ENCODE measurements at places on chromosomes 2 and 18. TPM values are rescaled to one million over a fixed set of nuclear protein-coding genes. Genes with fewer than 3 reads are reported as not detected.

DNA sequence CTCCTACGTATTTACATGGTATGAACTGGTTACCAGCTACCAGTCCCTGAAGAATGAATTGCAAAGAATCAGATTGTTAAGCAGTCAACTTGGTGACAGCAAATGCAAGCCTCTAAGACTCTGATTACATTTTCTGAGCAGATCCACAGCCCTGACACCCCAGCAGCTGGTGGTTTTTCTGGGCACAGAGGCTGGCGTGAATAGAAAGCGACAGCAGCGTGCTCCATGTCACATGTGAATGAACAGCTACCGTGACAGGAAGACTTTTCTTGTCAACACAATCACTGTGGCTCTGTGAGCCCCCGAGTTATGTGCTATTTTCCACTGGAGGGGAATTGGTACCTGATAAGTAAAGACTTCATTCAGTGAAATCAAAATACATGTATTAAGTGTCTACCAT, 93.2 kb upstream of the CBLN2 start:
- no peaks in the 10 kb centered on the region for H3K27me3 ChIP-seq
- no peaks in the 10 kb centered on the region for H3K4me1 ChIP-seq
- H3K27ac ChIP-seq, result no peak overlapping the region
- DNase-seq, result no peak
- no peak overlapping the region for H3K4me3 ChIP-seq

DNA sequence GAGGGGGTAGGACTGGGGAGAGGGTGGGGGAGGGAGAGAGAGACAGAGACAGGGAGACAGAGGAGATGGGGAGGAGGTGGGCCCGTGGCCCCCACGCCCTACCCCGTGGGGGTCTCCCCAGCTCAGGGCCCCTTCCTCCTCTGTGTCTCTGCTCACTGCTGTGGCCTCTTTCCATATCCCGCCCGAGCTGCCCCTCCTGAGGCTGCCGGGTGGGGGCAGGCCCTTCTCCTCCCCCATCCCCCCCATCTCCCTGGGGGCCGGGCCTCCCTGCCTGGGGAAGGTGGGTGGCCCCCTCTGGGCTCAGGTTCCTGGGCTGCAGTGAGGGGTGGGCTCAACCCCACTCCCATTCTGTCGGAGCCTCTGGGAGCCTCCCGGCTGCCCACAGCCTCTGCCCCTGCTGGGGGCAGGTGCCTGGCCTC, 332 bp upstream of the PDCD1 start:
- H3K36me3 ChIP-seq, result peaks cover 3% of the 10 kb centered on the region
- peaks cover 29% of the 10 kb centered on the region for H3K4me1 ChIP-seq
- peak overlapping the region; percentile 73 for H3K4me3 ChIP-seq
- peaks cover 9% of the 10 kb centered on the region for H3K27me3 ChIP-seq

DNA sequence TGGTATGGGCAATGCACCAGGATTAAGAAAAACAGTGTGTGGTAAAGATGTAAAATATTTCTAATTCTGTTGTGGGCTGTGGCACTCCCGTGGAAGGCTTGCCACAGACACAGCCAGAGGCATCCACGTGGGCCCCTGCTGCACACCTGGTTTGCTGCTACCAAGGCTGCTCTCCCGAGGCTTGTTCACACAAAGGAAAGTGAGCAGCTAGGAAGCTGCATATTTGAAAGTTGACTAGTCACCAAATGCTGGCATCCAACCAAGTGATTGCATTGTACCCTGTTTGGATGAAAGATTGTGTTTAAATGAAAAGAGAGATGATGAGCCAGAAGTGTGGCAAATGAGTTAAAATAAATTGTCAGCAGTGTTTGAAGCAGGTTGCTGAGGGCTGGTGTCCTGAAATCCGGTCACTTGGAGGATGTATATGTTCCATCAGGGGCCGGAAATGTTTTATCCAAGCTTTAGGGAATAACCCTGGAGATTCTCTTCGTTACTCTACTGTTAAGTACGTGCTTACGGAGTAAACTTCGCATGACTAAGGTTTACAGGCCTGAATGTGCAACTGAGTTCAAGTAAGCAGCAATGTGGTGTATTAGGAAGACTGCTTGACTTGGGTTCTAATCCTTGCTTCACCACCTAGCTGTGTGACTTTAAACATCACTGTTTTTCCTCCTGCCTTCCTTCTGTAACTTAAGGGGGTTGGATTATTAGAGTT, 86.1 kb downstream of the MSH2 start:
- no peak overlapping the region for H3K4me3 ChIP-seq
- peaks cover 16% of the 10 kb centered on the region for H3K4me1 ChIP-seq
- no peaks in the 10 kb centered on the region for H3K27me3 ChIP-seq
- peaks cover 25% of the 10 kb centered on the region for H3K36me3 ChIP-seq
- no peak for DNase-seq

DNA sequence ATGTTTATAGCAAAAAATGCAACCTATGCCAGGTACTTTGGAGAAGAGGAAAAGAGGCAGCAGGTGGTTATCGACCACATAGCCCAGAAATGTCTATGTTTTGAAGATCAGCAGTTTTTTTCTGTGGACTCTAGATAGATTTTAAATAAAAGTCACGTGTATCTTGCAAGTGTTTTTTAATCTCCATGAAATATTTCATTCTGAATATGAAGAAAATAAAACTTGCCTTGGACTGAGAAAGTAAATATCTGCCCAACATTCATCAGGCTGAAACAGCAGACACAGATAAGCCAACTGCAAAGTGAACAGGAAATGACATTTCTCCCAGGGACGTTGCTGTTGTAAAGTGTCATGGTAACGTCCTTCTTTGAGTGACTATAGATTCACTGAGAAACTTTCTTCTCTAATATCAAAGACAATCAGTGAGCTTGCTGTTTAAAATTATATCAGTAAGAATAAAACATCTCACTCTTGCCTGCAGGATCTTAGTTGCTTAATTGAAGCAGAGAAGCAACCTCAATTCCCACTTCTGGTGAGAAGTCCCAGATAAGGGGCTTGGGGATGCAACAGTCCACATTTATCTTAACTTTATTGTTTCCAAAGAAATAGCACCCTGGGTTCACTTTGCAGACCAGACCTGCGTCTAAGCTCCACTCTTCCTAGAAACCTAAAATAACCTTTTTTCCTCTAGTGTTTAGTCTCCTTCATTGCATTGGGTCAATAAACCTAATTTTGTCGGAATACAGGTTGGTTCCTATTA, 6.3 kb downstream of the MYOM1 start:
- peak overlapping the region; percentile 19 for H3K4me3 ChIP-seq
- peaks cover 3% of the 10 kb centered on the region for H3K27me3 ChIP-seq
- peaks cover 7% of the 10 kb centered on the region for H3K4me1 ChIP-seq
- H3K36me3 ChIP-seq, result no peaks in the 10 kb centered on the region
- DNase-seq, result no peak

DNA sequence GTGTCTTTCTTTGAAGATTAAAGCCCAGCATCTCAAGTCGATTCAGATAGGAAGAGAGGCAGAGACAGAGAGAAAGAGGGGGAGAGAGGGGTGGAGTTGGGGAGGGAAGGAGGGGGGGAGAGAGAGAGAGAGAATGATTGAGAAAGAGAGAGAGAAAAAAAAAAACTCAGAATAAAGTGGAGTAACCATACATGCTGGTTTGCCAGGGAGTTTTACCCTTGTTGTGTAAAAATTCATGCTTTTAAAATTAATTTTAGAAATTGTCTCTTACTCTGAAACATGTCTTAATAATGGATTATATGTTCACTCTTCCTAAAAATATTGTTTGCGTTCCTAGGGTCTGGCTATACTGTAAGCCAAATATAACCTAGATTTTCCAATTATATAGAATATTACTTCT, 908.5 kb downstream of the DSC3 start:
- no peak overlapping the region for H3K4me3 ChIP-seq
- DNase-seq, result no peak
- no peaks in the 10 kb centered on the region for H3K27me3 ChIP-seq
- H3K27ac ChIP-seq, result no peak overlapping the region
- no peaks in the 10 kb centered on the region for H3K36me3 ChIP-seq

DNA sequence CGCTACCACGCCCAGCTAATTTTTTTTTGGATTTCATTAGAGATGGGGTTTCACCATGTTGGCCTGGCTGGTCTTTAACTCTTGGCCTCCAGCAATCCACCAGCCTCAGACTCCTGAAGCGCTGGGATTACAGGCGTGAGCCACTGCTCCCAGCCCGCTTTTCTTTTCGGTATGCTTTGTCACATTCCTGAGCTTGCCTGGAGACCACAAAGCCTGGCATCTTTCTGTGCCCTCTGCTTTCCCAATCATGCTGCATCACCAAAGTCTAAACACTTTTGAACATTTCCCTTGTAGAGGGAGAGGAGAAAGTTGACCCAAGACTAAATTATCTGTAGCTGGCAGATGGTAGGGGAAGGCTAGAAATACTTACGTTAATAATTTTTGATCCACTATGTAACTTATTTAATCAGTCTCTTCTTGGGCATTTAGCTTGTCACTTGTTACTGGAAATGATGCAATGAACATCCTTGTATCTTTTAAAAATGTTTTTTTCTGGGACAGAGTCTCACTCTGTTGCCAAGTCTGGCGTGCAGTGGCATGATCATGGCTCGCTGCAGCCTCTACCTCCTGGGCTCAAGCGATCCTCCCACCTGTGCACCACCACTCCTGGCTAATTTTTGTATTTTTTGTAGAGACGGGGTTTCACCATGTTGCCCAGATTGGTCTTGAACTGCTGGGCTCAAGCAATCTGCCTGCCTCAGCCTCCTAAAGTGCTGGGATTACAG, 2.7 kb upstream of the NPC1 start:
- no peak for DNase-seq
- peaks cover 13% of the 10 kb centered on the region for H3K4me1 ChIP-seq
- peaks cover 1% of the 10 kb centered on the region for H3K36me3 ChIP-seq
- no peak overlapping the region for H3K27ac ChIP-seq

GRCh38 chr2:202158796-202159195, 79.6 kb downstream of the SUMO1 start:
- peaks cover 3% of the 10 kb centered on the region for H3K27me3 ChIP-seq
- H3K27ac ChIP-seq, result no peak overlapping the region
- no peaks in the 10 kb centered on the region for H3K4me1 ChIP-seq
- DNase-seq, result no peak
- no peaks in the 10 kb centered on the region for H3K36me3 ChIP-seq

DNA sequence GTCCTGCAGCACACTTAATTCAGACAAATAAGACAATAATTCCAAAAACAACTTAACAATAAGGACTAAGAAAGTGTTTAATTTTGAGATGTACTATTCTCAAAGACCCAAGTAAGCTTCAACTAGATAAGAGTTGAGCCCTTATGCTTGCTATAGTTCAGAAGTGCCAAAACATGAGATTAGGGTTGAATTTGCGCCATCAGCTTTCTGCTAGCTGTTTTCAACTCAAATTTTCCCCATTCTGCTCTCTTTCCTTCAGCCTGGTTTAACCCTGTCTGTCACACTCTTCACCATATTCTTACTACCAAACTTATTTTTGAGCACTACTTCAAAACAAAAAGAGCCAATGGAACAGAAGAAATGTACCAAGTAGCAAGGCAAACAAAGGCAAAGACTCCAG, 4.1 kb downstream of the NFE2L2 start:
- H3K36me3 ChIP-seq, result peaks cover 30% of the 10 kb centered on the region
- H3K27me3 ChIP-seq, result no peaks in the 10 kb centered on the region
- H3K4me1 ChIP-seq, result peaks cover 49% of the 10 kb centered on the region

DNA sequence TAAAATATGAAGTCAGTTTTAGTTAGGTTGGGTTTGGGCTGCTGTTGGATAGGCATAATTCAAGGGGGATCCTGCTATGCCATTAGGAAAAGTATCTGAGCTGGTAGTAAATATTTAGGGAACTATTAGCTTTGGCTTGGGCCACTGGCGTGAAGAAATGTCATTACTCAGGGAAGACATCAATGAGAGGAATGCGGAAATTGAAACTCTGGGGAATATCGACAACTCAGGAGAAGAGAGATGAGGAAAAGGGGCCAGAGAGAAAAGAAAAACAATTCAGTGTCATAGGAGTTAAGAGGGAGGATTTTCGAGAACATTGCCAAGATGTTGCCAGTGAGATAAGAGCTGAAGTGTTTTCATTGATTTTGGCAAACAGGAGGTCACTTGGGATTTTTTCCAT, 149.7 kb upstream of the PARD3B start:
- peaks cover 5% of the 10 kb centered on the region for H3K27me3 ChIP-seq
- no peak for DNase-seq
- H3K27ac ChIP-seq, result no peak overlapping the region
- no peaks in the 10 kb centered on the region for H3K36me3 ChIP-seq

Gene RND3
- not detected for total RNA-seq

Gene TRIM43
- total RNA-seq, result not detected
